NCI-H1436 treated with DMSO at 0.1 percent for 48 hours (cell line): ENCODE measurements at places on chromosomes 11 and 22.

DNA sequence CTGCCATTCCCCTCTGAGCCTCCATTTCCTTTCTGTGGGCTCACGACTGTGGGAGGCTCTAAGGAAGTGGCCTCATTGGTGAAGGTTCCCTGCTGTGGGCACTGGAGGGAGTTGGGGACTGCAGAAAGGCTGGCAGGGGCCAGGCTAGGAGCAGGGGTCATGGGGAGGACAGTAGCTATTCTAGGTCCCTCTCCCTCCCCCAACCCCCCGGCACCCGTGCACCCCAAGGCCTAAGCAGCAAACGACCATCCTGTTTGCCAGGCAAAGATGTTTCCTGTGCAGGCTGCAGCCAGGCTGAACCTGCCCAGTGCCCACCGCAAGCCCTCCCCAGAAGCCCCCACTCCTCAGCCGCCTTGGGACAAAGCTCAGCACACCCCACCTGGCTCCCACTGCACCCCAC, 189.4 kb downstream of the MN1 start:
- DNase-seq, result no peak

DNA sequence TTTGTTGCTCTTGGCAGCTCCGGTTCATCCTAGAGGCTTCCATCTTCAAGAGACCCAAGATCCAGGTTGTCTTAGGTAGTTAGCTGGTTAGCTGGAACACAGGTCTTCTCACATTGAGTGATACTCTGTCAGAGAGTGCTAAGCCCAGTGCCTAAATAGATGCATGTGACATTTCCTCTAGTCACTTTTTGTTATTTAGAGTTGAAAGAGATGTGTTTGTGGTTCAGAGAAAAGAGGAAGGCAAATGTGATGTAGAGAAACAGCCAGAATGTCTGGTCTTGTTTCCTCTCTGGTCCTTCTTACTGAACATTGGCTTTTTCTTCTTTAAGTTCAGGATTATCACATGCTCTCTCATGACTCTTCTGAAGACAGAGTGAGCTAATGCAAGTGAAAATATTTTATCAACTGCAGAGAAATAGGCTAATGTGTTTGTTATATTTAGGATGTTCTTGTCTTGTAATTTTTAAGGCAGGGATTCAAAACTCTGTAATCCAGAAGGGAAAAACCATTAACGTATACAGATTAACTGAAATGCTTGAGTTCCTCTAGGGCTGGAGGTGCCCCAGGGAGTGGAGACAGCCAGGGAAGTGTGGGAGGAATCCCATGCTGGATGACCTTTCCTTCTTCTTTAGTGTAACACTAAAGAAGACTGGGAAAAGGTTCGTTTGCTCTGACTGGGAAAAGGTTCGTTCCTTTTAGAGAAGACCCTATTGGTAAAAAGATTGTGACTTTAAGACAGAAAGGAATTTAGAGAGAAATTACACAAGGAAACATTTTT, 75.4 kb downstream of the SWAP70 start:
- no peak for DNase-seq

DNA sequence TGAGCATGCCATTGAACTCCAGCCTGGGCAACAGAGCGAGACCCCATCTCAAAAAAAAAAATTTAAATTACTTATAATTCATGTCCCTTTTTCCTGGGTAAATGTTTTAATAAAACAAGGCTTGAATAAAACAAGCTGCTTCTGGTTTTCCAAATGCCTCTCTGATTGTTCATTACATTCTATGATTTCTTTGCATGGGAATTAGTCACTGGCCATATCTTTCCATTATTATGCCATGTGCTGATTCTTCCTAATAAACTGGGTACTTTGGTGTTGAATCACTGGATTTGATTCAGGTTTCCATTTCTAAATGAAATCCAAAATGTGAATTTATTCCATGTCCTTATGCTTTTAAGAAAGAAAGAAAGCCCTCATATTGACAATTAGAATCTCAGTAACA, 42.6 kb downstream of the ZNF215 start:
- no peak for DNase-seq

DNA sequence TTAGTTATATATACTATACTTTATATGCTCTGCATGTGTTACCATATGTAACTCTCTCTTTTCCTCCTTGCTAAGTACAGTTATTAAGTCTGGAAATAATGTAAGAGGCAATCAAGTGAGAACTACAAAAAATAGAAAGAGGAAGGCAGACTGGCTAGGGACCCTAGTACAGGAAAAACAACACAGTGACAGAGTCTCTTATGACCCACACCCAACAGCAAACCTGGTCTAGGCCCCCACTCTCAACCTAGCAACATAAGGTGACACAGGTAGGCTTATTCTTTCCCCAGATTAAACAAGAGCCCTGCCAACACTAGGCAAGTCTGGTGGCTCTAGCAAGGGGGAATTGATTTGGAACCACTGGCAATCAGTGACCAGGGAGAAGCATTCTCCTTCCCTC, 116.1 kb downstream of the CYP2R1 start:
- no peak for DNase-seq

DNA sequence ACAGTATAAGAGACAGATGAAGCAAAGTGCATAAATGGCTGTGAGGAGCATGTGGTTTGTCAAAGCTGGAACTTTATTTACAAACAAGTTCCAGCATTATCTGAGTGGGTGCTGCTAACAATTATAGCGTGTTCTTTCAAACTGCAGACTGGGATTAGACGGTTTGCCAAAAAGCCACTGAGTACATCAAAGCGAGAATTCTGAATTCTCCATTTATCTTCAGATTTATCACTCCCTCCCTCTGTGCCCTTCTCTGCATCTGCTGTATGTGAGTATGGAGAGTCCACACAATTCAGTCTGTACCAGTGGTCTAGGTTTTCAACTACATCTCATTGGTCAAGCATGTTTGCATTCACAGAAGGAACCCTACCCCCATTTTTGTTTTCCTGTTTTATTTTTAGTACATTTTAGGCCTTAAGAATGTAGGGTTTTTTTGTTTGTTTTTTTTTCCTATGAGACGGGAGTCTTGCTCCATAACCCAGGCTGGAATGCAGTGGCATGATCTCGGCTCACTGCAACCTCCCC, 18.1 kb upstream of the INCENP start:
- DNase-seq, result no peak

DNA sequence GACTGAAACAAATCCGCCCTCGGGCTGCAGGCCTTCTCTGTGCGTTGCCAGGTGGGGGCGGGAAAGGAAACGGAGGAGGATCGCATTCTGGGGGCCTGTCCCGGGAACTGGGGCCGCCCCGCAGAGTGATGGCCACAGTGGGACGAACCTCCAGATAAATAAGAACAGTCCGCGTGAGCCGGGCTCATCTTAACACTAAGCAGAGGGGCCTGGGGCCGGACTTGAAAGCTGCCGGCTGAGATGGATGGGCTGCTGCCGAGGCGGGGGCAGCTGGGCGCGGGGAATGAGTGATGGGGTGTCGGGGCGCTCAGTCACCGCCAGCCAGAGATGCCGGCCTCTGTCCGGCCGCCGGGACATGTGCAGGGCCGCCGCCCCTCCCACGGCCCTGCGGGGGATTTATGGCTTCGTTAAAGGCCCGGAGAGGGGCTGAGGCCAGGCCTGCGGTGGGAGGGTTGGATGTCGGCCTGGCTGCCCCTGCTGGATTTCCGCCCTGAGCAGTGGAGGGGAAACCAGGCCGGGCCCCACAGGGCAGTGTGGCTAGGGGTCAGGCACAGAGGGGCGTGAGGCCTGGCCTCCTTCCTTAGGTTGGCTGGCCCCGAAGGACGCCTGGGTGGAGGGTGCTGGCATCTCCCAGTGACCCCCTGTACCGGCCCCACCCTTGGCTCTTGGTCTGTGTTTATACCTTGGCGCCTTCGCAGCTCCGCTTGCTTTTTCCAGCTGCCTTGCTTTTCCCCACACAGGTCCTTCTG, 45.3 kb upstream of the CD82 start:
- DNase-seq, result no peak

DNA sequence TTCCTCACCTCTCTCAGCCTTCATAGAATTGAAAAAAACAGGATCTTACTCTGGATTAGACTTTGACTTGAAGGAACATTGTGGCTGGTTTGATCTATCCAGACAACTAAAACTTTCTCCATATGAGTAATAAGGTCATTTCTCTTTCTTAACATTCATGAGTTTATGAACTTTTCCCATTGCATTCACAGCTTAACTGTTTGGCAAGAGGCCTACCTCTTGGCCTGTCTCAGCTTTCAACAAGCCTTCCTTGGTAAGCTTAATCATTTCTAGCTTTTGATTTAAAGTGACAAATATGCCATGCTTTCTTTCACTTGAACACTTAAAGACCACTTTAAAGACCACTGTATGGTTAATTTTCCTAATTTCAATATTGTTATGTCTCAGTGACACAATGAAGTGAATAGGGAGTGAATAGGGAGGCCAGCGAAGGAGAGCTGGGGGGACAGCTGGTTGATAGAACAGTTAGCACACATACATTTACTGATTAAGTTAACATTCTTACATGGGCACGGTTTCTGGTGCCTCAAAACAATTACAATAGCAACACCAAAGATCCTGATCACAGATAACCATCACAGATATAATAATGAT, 17.0 kb downstream of the IMMP1L start:
- no peak for DNase-seq

- no peak for DNase-seq
These were observed 2.3 kb downstream of the CARD18 start for GRCh38 chr11:105137286-105137685.

DNA sequence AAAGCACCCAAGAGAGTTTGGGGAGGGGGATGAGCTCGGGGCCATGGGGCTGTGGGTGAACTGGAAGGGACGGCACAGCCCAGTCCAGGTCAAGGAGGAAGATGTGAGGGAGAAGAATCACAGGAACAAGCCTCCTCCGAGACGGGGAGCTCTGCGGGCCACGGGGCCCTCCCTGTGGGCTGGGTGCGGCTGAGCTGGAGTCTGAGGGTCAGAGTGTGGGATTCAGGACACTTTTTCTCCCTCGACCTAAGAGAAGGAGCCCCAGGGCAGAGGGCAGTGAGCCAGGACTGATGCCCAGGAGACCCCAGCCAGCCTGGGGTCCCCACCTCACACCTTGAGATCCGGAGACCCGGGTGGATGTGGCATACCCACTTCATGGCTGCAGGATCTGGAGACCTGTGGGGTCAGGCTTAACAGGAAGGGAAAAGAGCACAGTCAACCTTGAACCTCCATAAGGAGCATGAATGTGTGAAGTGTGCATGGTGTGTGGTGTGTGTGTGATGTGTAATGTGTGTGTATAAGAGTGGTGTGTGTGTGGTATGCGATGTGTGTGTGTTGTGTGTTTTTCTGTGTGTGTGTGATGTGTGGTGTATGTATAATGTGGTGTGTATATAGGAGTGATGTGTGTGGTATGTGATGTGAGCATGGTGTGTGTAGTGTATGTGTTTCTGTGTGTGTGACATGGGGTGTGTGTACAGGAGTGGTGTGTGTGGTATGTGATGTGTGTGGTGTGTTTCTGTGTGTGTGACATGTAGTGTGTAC, 504.6 kb downstream of the BRD1 start:
- no peak for DNase-seq

- DNase-seq, result no peak
These were observed 225.1 kb upstream of the PITPNB start for GRCh38 chr22:28143961-28144745.

DNA sequence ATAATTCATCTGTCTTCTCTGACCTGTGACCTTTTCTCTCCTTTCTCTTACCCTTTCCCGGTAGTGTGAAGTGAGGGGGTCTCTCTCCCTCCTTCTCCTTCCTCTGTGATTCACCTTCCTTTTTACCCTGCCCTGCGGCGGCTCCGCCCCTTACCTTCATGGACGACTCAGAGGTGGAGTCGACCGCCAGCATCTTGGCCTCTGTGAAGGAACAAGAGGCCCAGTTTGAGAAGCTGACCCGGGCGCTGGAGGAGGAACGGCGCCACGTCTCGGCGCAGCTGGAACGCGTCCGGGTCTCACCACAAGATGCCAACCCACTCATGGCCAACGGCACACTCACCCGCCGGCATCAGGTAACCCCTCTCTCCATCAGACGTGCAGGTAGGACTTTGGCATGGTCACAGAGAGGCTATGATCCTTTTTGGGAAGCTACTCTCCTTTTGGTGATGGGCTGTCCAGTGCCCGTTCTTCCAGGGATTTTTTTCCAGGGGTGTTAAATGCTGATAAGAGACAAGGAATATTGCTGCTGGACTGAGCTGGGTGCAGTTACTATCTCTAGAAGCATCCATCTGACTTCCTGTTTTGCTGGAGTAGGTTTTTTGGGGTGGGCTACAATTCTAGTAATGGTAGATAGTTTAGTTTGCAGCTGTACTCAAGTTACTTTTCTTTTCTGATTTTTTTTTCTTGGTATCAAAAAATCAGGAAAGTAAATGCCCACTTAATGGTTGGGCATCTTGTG, 29.9 kb downstream of the CTNND1 start:
- no peak for DNase-seq

DNA sequence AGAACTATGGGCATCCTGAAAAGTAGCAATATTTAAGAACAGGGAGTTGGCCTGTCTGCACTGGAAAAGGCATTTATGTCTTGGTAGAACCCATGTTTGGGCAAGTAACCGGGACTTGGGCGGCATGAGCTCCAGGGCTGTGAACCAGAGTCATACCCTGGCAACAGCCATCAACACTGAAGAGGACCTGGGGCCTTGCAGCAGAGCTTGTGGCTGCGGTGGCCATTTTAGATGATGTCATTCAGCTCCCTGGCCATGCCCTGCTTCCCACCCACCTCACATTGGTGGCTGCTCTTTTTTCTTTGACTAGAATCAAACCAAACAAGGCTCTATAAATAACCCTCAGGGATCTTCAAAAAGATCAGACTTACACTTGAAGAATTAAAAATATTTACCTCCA, 26.6 kb downstream of the EHF start:
- no peak for DNase-seq

GRCh38 chr11:78870655-78871054, 296.0 kb upstream of the NARS2 start:
- DNase-seq, result no peak

GRCh38 chr11:97641988-97642387, 1252.2 kb downstream of the JRKL start:
- no peak for DNase-seq

- no peak for DNase-seq
These were observed 221.2 kb upstream of the B3GAT1 start for GRCh38 chr11:134633276-134633675.

DNA sequence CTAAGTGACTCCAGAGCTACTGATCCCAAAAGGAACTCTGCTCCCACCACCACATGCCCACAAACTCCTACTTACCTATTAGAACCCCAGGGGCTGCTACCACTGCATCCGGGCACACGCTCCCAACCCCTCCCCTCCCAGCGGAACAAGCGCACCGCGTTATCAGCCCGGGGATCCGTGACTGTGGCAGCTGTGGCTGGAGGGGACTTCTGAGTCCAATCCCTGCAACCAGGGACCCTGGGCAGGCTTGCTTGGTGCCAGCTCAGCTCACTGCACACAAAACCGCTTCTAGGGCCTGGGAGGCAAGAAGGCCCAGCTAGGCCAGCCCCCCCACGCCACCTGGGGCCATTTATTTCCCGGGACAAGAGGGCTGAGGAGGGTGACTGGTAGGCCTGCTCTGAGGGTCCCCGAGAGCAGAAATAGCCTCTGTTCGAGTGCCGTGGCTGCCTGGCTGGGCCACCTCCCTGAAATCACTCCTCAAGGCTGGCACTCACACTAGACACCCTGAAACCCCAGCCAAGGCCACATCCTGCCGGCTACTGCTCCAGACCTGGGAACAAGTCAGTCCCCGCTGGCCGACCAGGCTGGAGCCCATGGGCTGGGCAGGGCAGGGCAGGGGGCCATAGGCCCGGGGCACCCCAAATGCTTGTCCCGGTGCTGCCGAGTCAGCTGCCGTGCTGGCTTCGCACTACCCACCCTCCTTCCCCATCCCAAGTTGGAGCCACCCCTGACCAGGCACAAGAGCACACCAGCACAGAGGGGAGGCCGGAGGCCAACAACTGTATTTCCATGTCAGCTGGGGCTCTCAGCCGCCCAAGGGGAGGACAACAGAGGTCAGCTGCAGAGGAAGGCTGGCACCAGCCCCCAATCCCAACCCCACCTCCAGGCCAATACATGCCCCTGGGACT, 1.9 kb upstream of the IFITM10 start:
- DNase-seq, result no peak

- no peak for DNase-seq
These were observed 79.0 kb downstream of the LARGE2 start for GRCh38 chr11:46001448-46001914.
